GM12878 (cell line): ENCODE measurements at places on chromosomes 4 and X.
A peak's percentile ranks its signal among the peaks of the same experiment; 100 is the strongest.

GRCh38 chr4:99868126-99868596 is 26.1 kb downstream of the LAMTOR3 start:
- DNase-seq, result no peak

DNA sequence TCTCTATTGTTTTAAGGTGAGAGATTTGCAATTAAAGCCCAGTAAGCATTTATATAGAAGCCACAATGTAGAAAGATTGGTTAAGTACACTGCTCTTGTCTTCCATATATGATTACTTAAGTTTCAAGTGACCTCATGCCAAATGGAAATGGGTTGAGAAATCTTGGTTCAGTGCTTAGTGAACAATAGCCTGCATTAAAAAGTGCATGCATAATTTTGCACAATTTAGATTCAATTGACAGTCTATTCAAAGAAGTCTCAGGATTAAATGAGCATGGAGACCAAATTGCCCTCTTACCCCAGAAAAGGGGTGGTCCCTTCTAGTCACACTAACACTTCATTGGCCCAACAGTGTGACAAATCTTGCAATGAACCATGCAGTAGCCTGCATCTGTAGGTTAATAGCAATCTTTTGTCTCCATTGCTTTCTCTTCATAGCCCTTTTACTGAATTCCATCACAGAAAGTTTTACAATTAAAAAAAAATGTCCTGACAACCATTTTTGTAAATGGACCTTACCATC is 93.6 kb downstream of the HHIP start:
- DNase-seq, result no peak

GRCh38 chr4:3426465-3427133 is 15.2 kb upstream of the HGFAC start:
- no peak for DNase-seq

DNA sequence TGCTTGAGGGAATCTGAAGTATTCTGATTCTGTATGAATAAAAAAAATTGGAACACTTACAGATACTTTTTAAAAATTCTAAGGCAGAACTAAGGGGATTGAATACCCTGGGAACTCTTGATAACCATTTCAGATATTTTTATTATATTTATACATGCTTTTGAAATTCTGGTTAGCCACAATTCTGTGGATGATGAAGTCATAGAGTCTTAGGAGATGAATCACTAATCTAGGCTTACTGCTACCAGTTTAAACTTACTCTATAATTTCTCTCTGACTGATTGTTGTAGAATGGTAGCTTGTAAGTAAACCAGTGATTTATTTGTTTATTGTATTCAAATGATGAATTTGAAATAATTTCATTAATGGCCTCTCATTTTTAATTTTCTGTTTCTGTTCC is 11.4 kb upstream of the SLAIN2 start:
- no peak for DNase-seq

- DNase-seq, result no peak
These were observed 640.7 kb upstream of the ATOH1 start for GRCh38 chr4:93187892-93188291.

- DNase-seq, result no peak
These were observed 21.1 kb upstream of the LUZP4 start for GRCh38 chrX:115268421-115268820.

DNA sequence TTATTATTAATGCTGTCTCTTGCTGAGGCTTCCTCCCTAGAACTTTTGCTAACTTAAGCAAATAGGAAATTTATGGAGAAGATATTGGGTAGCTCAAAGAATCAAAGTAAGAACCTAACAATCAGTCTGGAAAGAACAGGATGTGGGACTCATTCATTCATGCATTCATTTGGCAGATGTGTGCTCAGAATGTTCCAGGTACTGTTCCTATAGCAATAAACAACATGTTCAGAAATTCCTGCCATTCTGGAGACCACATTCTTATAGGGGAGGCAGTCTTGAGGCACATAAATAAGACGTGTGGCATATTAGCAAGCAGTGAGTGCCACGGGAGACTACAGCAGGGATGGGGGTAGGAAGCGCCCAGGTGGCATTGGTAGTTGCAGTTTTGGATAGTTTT is 5.0 kb downstream of the GRK4 start:
- no peak for DNase-seq

- DNase-seq, result no peak
These were observed 51.0 kb upstream of the CFAP47 start for GRCh38 chrX:35868501-35868900.

GRCh38 chrX:15973299-15973698 is 118.7 kb upstream of the AP1S2 start:
- DNase-seq, result peak; percentile 26

DNA sequence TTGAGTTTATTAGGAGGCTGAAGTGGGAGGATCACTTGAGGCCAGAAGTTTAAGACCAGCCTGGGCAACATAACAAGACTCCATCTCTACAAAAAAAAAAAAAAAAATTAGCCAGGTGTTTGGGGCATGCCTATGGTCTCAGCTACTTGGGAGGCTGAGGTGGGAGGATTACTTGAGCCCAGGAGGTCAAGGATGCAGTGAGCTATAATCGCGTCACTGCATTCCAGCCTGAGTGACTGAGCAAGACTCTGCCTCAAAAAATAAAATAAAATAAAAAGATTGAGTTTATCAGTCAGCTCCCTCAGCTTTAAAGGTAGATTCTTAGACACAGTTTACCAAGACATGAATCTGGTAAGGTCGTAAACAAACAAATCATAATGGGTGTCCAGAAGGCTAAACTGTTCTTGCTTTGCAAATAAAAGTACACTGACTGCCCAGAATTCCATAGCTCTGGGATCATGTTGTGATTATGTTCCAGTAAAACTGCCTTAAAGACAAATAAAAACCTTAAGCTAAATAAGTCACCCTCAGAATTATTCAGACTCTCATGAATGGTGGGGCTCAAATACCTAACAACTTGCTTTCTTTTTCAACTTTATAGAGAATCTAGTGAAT is 18.7 kb downstream of the APOO start:
- no peak for DNase-seq

GRCh38 chrX:140815868-140816267 is 106.3 kb downstream of the LINC00632 start:
- no peak for DNase-seq

DNA sequence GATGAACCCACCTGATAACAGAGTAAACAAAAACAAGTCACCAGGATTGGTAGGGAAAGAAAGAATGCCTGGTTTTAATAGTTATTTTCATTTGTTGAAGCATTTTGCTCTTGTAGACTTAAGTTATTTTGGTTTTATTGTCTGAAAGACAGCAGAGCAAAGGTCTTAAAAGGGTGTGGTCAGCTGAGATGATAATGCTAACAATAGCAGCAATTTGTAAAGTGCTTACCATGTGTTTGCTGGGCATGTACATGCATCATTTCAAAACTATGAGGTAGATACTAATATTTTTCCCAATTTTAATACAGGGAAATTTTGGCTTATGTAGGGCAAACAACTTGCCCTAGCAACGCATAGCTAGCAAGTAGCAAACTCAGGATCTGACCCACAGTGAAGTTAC is 46.8 kb upstream of the SLC10A4 start:
- no peak for DNase-seq

DNA sequence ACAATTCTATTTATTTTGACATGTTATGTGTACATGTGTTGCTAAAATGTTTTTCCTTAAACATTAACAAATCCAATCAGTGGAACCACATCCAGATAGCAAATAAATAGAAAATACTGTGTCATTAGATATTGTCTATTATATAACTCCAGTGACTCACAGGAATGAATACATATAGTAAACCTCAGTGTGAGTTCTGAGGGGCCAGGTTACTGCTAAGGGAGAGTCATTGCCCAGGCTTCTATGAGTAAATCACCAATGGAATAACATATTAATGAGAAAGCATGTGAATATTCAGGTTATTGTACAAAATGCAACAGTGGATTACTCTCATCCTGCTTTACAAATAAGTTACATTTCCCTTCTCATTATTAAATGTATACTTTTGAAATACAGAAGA is 27.2 kb downstream of the TACR3 start:
- DNase-seq, result no peak

DNA sequence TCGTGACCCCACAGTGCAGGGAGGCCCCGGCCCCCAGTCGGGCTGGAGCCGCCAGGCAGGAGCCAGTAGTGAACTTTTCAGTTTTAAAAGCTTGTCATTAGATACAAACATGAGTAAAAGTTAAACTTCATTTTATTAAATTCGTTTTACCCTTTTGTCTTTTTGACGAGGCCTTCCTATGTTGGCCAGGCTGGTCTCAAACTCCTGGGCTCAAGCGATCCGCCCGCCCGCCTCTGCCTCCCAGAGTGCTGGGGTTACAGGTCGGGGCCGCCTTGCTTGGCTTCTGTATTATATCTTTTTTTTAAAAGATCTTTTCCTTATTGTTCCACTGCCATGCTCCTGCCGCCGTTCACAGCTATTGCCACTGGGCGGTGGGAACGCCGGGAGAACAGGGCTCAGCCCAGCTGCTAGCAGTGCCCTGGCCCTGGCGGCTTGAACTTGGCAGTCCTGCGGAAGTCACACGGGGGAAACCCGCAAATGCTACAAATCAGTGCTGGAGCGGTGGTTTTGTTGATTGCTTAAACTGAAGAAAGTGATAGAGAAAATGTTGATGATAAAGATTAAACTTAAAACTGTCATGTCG is 968 bp upstream of the NELFA start:
- DNase-seq, result no peak

DNA sequence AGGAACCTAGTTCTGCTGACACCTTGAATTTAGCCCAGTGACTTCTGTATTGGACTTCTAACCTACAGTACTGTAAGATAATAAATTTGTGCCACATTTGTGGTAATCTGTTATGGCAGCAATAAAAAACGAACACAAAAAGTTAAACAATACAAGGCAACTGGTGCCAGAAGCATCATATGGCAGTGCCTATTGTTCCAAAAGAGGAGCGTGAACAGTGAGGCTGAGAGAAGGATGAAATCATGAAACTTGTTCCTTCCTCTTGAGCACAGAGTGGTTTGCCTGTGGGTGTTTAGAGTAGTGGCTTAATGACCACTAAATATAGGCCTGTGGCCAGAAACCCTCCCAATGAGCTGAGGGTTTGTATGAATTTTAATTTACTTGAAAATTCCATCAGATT is 69.7 kb upstream of the PGRMC2 start:
- no peak for DNase-seq

- DNase-seq, result no peak
These were observed 2.1 kb upstream of the STAP1 start for GRCh38 chr4:67556436-67556835.

- peak; percentile 37 for DNase-seq
These were observed 69.8 kb downstream of the DTHD1 start for GRCh38 chr4:36351082-36351666.

- no peak for DNase-seq
These were observed 16.2 kb downstream of the GPAT3 start for GRCh38 chr4:83552083-83552482.

- DNase-seq, result no peak
These were observed 5.7 kb downstream of the TCEANC start for GRCh38 chrX:13658602-13659001.

- no peak for DNase-seq
These were observed 1050.4 kb downstream of the STIM2 start for GRCh38 chr4:27911047-27911446.

GRCh38 chr4:167383291-167383690 is 149.0 kb upstream of the SPOCK3 start:
- no peak for DNase-seq

- DNase-seq, result no peak
These were observed at the start of gene GLOD5 for GRCh38 chrX:48761674-48762471. Gene GLOD5, plus strand, starts transcription at chrX:48761747. Its CDS starts 44 bp downstream, at chrX:48761791.

GRCh38 chrX:11787564-11787963 is 29.5 kb downstream of the MSL3 start:
- no peak for DNase-seq

- no peak for DNase-seq
These were observed 414.4 kb downstream of the SMARCA1 start for GRCh38 chrX:129108936-129109335.

- no peak for DNase-seq
These were observed 10.1 kb upstream of the FGG start for GRCh38 chr4:154622598-154622997.

GRCh38 chrX:154834562-154834961 is at the start of gene SMIM9:
Gene SMIM9, minus strand, starts transcription at chrX:154834662. Its CDS starts 3,806 bp downstream, at chrX:154830856.
- DNase-seq, result no peak

GRCh38 chrX:45986971-45987370 is 558.2 kb downstream of the ZNF674 start:
- DNase-seq, result no peak

DNA sequence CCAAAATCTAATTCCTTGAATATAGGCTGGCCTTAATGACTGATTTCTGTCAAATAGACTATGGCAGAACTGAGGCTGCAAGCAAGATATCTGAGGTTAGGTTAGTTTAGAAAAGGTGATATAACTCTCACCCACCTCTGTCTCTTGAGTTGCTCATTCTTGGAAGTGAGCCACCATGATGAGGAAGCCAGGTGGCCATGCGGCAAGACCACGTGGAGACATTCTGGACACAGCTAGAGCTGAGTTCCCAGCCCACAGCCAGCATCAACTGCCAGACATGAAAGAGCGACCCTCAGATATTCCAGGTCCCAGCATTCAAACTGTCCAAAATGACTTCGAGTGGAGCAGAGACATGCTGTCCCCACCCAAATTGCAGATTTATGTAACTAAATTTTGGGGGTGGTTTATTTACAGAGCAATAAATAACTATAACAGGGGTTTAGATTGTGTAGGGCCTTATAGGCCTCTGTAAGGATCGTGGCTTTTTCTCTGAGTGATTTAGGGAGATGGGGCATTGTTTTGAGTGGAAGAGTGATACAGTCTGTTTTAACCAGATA is 33.7 kb downstream of the USP53 start:
- no peak for DNase-seq

DNA sequence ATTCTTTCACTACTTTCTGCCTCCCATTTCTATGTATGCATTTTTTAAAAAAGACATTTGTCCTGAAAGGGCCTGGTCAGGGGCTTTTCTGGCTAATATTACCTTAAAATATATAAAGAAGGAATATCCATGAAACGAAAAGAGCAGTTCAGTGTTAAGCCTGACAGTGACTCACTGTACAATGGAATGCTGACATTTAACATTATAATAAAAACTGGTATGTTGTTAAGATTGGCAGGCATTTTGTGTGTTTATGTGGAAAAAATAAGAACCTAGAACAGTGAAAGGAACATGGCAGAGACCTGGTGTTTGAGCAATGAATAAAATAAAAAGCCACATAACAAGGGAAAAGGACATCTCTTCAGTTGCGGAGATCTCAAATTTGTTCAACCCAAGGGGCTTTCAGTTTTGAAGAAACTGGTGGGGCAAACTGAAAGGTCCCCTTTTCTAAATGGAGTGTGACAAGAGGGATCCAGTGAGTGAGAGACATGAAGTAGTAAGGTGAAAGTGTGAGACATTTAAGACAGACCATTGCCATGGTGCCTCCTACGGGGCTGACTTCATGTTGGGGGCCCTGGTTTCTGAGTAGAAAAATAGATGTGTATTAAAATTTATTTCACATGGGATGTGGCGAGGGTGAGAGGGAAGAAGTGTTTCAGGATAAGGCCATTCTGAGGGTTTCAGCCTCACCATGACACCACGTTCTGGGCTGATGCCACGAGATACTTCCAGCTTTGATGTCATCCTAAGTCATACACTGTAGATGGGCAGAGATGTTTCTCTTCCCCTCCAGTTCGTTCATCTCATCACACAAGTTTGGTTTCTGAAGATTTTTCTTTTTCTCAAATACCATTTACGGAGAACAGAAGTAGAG is 324.9 kb downstream of the PPP3CA start:
- DNase-seq, result no peak
